ENCODE measurements at places on chromosomes 7 and 10.

GRCh38 chr10:1860351-1860750, 123.0 kb upstream of the ADARB2 start:
- DNase-seq: no peak

- DNase-seq: no peak
Observed at GRCh38 chr10:974038-974784, 14.0 kb upstream of the GTPBP4 start.

GRCh38 chr7:34207810-34208209, 302.5 kb downstream of the BMPER start:
- DNase-seq: peak; percentile 5

DNA sequence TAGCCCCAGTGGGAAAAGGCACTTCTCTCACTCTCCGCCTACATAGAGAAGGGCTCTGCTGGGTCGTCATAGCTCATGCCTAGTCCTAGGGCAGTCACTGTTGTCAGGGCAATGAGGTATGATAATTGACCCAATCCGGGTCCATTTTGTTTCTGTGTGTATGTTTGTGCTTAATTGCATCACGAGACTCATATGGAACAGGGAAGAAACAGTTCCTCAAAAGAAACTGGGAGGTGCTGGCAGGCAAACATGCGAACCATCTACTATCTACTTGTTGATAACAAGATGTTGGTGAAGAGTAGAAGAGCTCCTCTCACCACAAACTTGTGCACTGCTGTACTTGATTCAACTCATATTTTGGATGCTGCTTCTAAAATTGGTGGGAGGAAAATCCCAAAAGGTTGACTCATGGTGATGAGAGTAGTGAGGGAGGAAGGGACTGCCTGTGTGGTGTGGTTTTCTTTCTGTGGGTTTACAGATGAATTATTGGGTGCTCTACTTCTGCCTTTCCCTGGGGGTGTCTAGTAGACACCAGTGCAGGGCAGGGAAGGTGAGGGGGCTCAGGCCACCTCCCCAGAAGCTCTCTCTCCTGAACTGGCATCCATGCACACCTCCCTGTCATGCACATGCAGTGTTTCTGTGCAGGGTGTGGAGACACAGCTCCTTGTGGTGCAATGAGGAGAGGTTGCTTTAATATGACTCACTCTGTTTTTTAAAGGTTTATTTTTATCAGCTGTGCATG, 29.4 kb downstream of the LSMEM1 start:
- peak; percentile 42 for DNase-seq

- DNase-seq: no peak
Observed at GRCh38 chr7:138654616-138655015, 46.5 kb downstream of the SVOPL start.

- peak; percentile 17 for DNase-seq
Observed at GRCh38 chr10:29896053-29896452, 163.3 kb downstream of the JCAD start.

GRCh38 chr7:49037346-49038210, 113.2 kb downstream of the CDC14C start:
- no peak for DNase-seq

GRCh38 chr10:129888784-129889616, 75.1 kb downstream of the EBF3 start:
- DNase-seq: no peak

DNA sequence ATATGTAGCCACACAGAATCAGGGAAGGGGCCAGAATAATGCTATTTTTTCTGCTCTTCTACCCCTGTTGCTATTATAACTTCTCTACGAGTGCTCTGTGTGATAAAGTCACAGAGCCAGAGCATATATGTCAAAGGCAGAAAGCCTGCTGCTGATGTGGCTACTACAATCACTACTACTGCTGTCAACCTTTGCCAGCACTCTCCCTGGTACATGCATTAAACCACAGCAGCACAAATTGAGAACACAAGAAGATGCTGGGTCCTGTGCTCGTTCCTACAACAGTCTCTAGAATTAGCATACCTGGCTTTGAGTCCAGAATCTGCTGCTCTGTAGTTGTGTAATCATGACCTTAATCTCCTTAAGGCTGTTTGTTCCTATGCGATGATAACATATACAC, 108.6 kb downstream of the SEMA3A start:
- no peak for DNase-seq

GRCh38 chr7:37332243-37333016, 116.2 kb downstream of the ELMO1 start:
- DNase-seq: no peak

GRCh38 chr10:75499556-75500160, 68.2 kb downstream of the LRMDA start:
- no peak for DNase-seq
